C1 segment of cervical spinal cord (tissue), 14 donors: ENCODE measurements at places on chromosomes 13 and 19.

DNA sequence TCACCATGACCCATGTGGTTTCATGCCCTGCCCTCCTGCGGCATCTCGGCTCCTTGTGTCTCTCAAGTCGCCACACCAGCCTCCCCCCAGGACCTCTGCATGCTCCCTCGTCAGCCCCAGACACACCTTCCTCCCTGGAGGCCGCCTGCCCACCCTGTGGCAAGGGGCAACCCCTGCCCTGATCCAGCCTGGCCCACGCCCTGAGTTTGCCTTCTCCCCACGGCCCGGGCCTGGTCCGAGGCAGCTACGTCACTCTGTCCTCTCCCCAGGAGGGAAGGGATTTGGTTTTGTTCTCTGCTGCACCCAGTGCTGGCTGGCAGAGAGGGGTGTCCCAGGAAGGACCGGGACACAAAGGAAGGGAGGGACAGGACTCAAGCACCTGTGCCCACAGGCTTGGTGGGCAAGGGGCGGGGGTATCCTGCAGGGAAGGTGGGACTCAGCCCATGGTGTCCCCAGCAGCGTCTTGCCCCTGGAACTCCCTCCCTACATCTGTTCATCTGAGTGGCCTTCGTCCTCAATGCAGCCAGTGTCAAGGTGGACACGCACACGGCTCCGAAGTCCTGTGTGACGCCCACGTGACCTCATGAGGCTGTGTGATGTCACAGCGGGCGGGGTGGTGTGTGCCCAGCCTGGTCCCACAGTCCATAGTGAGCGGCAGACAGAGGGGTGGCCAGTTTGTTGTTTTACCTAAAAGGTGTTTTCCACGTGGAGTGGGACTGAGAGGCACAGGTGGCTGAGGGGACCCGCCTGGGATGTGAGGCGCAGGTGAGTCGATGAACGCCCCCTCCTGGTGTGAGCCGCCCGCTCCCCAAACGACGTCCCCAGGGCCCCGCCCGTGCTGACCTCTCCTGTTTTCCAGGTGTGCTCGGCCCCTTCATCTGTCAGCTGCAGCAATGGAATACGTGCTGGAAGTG, at the start of gene TEX29:
TSS of gene TEX29 (plus strand) at position 645 of the 914 bp plus-strand sequence. CDS start at position 894, 249 bp downstream.
- DNase-seq = no peak

- no peak for DNase-seq
Observed at GRCh38 chr19:8146877-8147581, 2.4 kb downstream of the FBN3 start.

DNA sequence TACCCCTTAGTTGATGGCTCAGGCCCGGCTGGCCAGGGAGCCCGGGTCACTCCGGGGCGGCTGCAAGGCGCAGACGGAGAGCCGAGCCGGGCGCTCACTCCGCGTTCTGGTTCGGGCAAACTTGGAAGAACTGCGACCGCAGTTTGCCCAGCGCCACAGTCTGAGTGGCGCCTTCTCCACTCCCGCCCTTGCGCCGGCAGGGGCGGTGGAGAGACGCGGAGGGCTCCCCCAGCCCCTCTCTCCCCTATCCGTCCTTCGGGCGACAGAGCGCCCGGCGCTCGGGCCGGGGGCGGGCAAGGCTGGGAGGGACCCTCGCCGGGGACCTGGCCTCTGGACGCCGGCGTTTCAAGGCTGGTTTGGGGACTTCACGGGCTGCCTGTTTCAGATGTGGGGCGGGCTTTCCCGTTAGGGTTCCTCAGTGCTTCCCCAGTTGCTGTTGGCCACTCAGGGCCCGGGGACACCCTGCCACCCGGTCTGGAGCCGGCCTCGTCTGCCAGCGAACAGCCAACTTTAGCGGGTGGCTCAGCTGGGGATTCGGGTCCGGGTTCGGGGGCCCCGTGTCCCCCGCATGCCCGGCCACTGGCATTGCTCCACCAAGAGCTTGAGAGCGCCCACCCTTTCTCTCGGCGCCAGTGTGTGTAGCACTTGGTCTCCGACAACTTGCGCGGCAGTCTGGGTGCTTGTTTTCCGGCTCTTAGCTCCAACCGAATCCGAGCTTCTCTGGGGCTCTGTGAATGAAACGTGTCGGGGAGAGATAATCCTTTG, 1.5 kb downstream of the GPC6 start:
- peak; percentile 78 for DNase-seq

- peak; percentile 35 for DNase-seq
Observed at GRCh38 chr13:109784590-109785140, 1.7 kb downstream of the IRS2 start.

- no peak for DNase-seq
Observed at GRCh38 chr19:18433015-18433691, 4.8 kb downstream of the ISYNA1 start.

DNA sequence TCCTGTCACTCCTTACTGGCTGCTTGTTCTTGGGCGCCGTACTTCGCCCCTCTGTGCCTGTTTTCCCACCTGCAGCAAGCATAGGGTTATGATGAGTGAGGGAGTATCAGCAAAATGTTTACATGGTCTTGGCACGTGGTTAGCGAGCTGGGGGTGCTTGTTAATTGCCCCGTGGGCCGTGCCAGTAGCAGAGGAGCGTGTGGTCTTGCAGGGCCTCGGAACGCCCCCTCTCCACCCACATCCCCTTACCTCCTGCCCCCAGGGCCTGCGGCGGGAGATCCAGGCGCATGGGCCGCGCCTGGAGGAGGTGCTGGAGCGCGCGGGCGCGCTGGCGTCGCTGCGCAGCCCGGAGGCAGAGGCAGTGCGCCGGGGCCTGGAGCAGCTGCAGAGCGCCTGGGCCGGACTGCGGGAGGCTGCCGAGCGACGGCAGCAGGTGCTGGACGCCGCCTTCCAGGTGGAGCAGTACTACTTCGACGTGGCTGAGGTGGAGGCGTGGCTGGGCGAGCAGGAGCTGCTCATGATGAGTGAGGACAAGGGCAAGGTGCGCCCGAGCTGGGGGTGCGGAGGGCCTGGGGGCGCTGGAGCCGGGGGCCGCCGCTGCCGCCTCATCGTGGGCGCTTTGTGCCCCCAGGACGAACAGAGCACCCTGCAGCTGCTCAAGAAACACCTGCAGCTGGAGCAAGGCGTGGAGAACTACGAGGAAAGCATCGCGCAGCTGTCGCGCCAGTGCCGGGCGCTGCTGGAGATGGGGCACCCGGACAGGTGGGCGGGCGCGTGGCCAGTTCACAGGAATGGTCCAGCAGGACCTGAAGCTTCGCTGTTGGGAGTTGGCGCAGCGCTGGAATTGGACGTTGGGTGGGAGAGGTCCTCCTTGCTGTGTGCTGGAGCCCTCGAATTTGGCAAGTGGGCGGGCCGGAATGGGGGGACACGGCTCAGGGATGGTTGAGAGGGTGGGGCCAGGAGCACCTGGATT, 22.5 kb upstream of the SHKBP1 start:
- DNase-seq = no peak

DNA sequence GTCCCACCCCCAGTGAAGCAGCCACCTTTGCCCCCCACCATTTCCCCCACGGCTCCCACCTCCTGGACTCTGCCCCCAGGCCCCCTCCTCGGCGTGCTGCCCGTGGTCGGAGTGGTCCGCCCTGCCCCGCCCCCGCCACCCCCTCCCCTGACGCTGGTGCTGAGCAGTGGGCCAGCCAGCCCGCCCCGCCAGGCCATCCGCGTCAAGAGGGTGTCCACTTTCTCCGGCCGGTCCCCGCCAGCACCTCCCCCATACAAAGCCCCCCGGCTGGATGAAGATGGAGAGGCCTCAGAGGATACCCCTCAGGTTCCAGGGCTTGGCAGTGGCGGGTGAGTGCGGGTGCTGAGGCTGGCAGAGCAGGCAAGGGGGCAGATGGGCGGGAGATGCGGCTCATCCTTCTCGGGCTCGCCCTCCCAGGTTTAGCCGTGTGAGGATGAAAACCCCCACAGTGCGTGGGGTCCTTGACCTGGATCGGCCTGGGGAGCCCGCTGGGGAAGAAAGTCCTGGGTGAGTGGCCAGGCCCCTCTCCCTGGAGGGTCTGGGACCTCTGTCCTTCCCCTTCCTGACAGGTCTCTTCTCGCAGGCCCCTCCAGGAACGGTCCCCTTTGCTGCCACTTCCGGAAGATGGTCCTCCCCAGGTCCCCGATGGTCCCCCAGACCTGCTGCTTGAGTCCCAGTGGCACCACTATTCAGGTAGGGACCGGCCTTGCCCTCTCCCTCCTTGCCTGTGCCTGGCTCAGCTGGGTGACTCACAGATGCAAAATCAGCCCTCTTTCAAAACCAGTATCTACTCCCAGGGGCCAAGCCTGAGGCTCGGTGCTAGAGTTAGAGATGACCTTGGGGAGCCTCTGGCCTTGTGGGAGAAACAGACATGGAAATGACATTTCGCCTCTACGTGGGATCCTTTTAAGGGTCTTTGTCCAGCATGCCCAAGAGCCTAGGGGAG, 8.8 kb downstream of the IGFLR1 start:
- no peak for DNase-seq

- DNase-seq = no peak
Observed at GRCh38 chr19:55652311-55653128, 2.3 kb upstream of the U2AF2 start.

DNA sequence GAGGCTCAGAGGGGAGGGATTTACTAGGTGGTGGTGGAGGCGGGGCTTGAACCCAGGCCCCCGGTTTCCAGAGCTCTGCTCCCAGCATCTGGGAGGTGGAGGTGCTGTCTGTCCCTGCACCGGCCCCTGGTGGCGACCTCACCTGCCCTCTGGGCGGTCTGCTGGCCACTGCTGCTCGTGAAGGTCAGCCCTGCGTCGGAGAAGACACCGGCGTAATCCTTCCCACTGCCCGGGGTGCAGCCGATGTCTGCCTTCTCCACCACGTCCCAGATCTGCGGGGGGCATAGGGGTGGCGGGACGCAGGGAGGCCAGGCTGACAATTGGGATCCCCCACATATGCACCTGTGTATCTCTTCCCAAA, 12.8 kb downstream of the C3 start:
- DNase-seq = no peak

GRCh38 chr13:69094485-69094884, 1013.1 kb upstream of the ATXN8OS start:
- no peak for DNase-seq
